ENCODE measurements at places on chromosomes 1 and 21.
A peak's percentile ranks its signal among the peaks of the same experiment; 100 is the strongest.

DNA sequence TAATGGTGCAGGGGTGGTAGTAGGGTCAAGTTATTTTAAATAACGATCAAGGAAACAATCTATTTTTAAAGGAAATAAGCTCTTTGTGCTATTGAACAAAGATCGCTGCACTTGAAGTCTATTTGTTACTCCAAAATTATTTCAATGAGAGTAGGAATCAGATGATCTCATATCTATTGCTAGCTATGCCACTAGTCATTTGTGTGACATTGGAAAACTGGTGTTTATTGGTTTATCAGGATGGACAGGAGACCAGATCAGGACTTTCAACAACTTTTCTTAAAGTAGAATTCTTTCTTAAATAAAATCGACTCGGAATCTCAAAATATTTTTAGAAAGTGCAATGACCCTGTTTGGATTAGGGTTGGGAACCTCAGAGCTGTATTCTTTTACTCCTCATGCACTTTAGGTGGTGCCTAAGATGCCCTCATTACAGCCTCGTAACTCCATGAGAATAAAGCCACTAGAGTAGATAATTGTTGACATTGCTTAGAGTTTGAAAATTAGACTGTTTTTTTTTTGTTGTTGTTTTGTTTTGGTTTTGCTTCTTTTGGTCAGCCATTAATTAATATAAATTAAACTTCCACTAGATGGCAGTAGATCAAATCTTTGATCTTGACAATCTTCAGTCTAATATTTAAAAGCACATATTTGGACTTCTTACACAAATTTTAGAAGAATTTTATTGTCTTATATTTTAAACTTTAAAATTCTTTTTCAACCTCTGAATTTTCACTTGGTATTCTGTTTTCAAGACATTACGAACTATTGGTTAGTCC, 352.4 kb downstream of the USP25 start:
- H3K27me3 ChIP-seq: no peaks in the 10 kb centered on the region
- no peak overlapping the region for H3K4me3 ChIP-seq
- H3K4me1 ChIP-seq: peaks cover 10% of the 10 kb centered on the region
- H3K36me3 ChIP-seq: no peaks in the 10 kb centered on the region
- no peak overlapping the region for H3K27ac ChIP-seq

DNA sequence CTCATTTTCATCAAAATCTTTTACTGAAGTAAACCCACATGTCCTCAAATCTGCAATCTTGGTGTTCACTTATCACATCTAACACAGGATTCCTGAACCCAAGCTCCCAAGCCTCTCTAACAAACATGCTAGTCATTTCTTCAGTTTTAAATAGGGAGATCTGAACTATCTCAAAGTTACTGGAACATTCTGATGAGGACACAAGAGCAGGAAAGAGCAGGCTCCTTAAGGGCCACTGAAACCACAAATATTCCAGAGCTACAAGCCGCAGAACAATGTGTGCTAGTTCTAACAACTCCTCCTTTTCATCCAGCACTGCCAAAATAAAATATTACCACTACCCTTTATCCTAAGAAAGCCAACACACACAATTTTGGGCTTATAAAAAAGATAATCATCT, 38.9 kb downstream of the WARS2 start:
- DNase-seq: no peak
- H3K36me3 ChIP-seq: no peaks in the 10 kb centered on the region
- no peak overlapping the region for H3K4me3 ChIP-seq
- peaks cover 3% of the 10 kb centered on the region for H3K4me1 ChIP-seq

DNA sequence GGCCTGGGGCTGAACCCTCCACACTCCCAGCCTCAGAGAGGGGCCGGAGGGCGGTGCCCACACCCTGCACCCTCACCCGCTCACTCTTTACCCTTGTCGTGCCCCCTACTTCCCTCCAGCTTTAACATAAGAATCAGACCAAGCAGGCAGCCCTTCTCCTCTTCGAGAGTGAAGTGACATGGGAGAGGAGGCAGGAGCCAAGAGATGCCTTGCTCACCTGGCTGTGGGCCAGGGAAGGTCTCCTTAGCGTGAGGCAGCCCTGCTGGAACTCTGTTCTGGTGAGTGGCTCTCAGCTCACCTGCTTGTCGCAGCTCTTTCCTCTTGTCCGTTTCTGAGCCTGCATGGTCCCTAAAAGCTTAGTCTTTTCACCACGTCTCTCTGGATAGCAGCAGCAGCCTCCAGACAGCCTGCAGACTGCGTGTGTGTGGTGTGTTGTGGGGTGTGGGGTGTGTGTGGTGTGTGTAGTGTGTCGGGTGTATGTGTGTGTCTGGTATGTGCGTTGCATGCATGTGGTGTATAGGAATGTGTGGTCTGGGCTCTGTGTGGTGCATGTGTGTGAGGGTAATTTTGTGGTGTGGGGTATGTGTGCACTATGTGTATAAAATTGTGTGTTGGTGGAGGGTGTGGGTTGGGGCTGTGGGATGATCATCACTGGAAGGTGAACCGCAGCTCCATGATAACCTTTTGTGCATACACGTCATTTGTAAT, 86.7 kb downstream of the CCDC185 start:
- no peak for DNase-seq
- H3K36me3 ChIP-seq: no peaks in the 10 kb centered on the region
- H3K27ac ChIP-seq: no peak overlapping the region
- H3K4me1 ChIP-seq: peaks cover 4% of the 10 kb centered on the region
- H3K27me3 ChIP-seq: peaks cover 37% of the 10 kb centered on the region

GRCh38 chr1:196660852-196661251, 9.0 kb downstream of the CFH start:
- peaks cover 13% of the 10 kb centered on the region for H3K4me1 ChIP-seq
- no peak overlapping the region for H3K27ac ChIP-seq
- no peaks in the 10 kb centered on the region for H3K27me3 ChIP-seq
- no peak overlapping the region for H3K4me3 ChIP-seq

- peak; percentile 62 for DNase-seq
- H3K36me3 ChIP-seq: no peaks in the 10 kb centered on the region
- H3K27ac ChIP-seq: no peak overlapping the region
- H3K27me3 ChIP-seq: no peaks in the 10 kb centered on the region
- no peak overlapping the region for H3K4me3 ChIP-seq
- no peaks in the 10 kb centered on the region for H3K4me1 ChIP-seq
Measured at GRCh38 chr1:240888039-240888786, 276.3 kb upstream of the GREM2 start.
